Caki2 (cell line): ENCODE measurements at places on chromosomes 16 and 17.

DNA sequence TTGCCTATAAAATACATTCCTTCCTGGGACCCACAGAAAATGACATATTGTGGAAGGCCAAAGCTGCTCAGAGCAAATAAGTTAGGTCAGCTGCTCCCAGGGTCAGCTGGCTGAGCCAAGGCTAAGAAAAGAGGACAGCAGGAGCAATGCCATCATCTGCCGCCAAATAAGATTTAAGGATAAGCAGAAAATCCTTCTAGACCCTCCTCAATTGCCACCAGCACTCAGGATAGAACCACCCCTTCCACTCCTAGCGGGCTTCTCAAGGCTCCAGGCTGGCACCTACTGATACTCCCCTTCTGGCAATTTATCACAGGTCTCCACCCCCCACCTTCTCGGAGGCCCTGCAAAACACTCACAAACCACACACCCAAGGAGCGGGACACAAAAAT, 22.9 kb downstream of the MBTPS1 start:
- DNase-seq = no peak

DNA sequence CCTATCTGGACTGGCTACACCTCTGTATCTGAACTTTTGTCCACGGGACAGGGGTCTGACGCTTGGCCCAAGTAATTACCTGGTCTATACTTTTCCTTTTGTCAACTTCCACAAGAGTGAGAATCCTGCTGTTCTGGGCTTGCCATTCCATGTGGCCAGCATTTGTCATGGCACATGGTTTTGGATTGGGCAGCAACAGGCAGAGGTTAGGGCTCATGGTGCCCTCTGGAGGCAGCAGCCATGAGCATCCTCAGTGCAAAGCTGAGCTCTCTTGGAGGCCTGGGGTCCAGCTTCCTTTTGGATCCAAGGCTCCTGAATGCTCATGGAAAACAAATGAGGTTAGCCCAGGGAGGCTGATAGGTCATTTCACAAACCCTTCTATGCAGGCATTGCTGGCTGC, 7.5 kb upstream of the EDC4 start:
- no peak for DNase-seq

DNA sequence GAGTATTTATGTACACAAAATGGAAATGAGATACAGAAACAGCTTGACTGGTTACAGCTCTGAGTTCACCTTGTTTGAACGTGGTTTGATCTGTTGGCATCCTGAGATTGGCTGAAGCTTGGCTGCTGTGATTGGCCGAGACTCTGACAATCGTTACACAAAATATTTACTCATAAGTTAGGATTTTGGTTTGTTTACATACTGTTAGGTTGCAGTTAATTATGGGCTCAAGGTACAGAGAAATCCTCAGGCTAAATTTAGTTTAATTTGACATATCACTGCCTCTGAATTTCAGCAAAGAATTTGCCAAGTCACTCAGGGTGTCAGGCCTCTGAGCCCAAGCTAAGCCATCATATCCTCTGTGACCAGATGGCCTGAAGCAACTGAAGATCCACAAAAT, 227.3 kb downstream of the COPRS start:
- no peak for DNase-seq

DNA sequence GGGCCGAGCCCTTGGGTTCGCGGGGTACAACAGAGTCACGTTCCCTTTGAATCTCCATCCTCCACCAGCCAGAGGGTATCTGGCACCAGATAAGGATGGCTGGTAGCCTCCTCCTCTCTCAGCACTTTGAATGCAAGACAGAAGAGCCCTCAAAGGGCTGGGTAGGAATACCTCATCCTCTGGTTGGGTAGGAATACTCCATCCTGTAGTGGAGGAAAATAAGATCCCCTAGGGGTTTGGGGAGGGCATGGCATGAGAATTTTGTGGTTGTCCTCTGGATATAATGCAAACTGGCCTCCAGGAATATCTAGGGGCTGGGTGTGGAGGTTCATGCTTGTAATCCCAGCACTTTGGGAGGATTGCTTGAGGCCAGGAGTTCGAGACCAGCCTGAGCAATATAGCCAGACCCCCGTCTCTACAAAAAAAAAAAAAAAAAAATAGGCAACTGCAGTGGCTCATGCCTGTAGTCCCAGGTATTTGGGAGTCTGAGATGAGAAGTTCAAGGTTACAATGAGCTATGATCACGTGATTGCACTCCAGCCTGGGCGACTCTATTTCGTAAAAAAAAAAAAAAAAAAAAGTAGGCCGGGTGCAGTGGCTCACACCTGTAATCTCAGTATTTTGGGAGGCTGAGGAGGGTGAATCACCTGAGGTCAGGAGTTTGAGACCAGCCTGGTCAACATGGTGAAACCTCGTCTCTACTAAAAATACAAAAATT, 2.7 kb downstream of the IGFBP4 start:
- no peak for DNase-seq

DNA sequence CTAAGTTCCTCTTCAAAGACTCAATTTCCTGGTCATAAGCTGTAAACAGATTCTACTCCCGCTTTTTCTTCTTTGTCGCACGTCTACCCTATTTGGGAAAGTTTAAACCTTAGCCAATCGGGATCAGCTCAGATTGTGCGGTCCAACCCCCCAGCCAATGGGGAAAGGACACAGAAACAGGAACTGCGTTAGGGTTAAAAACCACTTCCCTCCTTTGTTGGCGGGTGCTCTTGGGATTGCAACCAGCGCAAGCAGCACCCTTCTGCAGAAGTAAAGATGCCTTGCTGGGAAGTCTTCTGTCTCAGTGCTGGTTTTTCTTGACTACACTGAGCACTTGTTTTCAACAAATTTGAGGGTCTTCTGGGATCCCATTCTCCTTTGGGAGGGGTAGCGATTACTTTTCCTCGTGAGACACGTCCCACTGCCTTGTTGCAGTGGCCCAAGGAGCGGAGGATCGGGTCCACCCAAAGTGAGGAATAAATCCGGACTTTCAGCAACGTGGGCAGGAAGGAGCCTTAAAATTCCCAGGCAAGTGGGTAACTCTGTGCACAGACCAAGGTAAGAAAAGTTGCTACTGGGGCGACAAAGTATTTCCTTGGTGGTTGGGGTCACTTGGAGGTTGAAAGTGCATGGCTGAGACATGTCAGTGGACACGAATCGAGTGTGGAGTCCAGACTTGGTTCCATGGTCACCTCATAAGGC, 1.0 kb upstream of the YPEL3 start:
- DNase-seq = no peak
